ENCODE measurements at places on chromosomes 5 and 9.

DNA sequence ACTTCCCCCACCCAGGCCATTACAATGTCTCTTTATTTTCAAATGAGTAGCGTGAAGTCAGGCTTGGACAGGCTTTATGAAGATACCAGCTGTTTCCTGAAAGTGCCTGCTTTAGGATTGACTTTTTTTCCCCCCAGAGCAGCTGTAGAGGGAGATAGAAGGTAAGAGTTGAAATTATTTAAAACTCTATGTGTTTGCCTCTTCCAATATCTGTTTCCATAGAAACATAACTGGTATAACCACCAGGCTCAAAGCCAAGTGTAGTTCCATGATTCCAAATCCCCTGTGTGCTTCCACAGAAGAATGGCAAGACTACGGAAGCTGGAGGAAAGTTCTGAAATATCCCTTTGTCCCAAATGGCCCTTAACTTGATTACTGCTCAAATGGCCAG is 87.4 kb upstream of the TBC1D2 start:
- DNase-seq, result no peak

GRCh38 chr5:163586531-163586956 is 81.1 kb downstream of the MAT2B start:
- no peak for DNase-seq

- DNase-seq, result no peak
These were observed 83.5 kb downstream of the COL5A1 start for GRCh38 chr9:134724912-134725604.

- DNase-seq, result no peak
These were observed 305.1 kb downstream of the TRPM3 start for GRCh38 chr9:70816316-70816715.

GRCh38 chr9:128161215-128161902 is 1.3 kb downstream of the BBLN start:
- no peak for DNase-seq

DNA sequence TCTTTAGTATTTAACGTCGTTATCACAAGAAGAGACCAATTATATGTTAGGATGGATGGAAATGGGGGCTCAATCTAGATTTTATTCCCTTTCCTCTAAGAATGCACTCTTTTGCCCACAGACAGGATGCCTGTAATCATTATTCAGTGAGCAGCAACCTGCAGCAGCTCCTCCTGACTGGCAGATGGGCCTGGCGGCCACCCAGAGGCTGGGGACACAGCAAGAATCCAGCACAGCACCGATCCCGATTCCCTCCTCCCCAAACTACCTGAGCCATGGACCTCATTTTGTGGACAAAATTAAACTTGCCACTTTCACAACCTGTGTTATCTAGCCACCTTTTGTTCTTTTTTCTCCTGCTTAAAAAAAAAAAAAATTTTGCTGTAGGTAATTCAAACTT is 101.0 kb downstream of the USP20 start:
- DNase-seq, result no peak

GRCh38 chr5:151023651-151024050 is 3.3 kb downstream of the GPX3 start:
- DNase-seq, result peak; percentile 54

DNA sequence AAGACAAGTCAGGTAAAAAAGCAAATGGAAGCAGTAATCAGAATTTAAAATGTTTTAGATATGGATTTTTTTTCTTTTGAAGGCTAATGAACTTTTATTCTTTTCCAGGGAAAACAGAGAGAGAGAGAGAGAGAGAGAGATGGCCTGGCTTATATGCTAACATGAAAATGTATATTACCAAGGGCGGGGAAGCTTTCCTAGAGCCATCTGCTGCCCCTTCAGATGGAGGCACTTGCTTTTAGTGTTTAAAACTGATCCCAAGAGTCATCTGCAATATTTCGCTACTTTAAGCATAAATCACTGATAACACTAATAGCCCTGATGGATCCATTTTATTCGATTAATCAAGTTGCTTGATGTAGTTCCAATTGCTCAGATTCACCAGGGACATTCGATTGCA is 186.1 kb upstream of the ADAMTS16 start:
- no peak for DNase-seq

DNA sequence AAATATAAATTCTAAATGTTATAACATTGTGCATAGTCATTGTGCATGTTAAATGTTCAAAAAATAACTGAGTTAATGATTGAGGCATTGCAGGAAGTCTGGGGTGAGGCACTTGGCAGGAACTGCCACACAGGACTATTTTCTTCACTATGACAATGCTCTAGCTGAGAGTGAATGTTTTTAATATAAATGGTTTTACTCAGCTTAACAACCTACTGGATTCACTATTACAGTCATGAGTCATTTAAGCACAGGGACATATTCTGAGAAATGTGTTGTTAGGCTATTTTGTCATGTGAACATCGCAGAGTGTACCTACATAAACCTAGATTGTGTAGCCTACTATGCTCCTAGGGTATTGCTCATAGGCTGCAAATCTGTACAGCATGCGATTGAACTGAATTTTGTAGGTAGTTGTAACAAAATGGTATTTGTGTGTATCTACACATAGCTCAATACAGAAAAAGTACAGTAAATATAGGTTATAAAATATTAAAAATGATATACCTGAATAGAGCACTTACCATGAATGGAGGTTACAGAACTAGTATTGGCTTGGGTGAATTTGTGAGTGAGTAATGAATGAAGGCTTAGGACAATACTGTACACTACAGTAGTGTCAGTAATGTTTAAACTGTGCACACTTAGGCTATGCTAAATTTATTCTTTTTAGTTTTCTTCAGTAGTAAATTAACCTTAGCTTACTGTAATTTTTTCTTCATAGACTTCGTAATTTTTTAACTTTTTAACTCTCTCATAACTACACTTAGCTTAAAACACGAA is 346.1 kb upstream of the PTGER4 start:
- peak; percentile 65 for DNase-seq

GRCh38 chr5:133950821-133951612 is 17.4 kb downstream of the C5orf15 start:
- DNase-seq, result no peak

GRCh38 chr5:57937025-57937424 is 454.4 kb upstream of the ACTBL2 start:
- DNase-seq, result no peak

GRCh38 chr9:90033028-90033650 is 428.3 kb downstream of the GADD45G start:
- DNase-seq, result no peak

- no peak for DNase-seq
These were observed 111.2 kb upstream of the LRRTM2 start for GRCh38 chr5:138986186-138986800.

GRCh38 chr5:133276171-133276570 is 224.4 kb downstream of the HSPA4 start:
- DNase-seq, result no peak

GRCh38 chr9:82604947-82605656 is 457.8 kb downstream of the RASEF start:
- DNase-seq, result no peak

DNA sequence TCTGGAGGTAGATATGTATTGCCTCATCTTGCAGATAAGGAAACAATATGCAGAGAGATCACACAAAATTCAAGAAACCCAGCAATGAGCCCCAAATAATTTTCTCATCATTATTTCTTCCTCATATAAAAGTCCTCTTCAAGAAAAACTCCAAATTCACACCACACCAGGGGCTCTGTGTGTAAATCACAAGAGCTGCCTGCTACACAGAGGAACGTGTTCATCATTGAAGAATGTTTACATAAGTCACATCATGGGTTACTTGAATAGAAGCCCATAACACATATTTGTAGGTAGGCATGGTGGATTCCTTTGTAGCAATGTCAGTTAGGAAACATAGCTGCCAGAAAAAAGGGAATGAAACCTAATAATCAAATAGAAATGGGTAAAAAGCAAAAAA is 308.1 kb upstream of the TLE4 start:
- peak; percentile 23 for DNase-seq

DNA sequence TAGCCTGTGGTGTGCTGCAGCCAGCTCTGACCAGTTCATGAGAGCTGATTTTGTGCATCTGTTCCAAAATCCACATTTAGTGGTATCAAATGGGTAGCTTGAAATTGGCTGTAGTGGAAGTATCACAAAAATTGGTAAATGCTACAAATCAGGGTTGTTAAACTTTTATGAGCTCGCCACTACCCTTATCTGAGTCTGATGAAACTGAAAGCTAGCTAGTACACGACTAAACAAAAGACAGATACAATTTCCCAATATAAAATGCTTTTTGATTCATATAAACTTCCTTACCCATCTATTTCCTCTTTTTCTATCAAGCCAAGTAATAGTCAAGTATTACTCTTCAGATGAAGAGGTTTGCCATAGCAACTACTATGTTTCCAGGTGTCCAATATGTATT is 392.0 kb downstream of the TMEM161B start:
- no peak for DNase-seq

GRCh38 chr9:16879416-16879815 is 8.9 kb upstream of the BNC2 start:
- DNase-seq, result no peak

- DNase-seq, result no peak
These were observed 151.7 kb upstream of the ZNF366 start for GRCh38 chr5:72658761-72659540.

DNA sequence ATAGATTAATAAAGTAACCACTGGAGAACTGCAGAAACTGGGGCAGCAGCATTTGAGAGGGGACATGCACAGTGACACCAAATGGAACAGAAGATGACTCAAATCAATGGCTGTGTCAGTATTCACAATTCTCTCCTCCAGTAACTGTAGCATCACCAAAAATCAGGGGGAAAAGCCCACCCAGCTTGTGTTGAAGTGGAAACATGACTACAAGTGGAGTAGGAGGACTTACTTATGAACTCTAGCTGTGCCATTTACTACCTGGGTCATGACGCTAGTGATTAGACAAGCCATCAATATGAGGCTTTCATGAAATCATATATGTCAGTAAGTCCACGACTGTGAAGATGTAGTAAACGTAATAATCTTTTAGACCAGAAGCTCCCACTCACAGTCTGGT is 199.8 kb upstream of the PTGER4 start:
- no peak for DNase-seq

- DNase-seq, result no peak
These were observed 973.6 kb upstream of the WWC1 start for GRCh38 chr5:167317884-167318283.

- DNase-seq, result no peak
These were observed 26.0 kb upstream of the SLC2A8 start for GRCh38 chr9:127370672-127371648.

DNA sequence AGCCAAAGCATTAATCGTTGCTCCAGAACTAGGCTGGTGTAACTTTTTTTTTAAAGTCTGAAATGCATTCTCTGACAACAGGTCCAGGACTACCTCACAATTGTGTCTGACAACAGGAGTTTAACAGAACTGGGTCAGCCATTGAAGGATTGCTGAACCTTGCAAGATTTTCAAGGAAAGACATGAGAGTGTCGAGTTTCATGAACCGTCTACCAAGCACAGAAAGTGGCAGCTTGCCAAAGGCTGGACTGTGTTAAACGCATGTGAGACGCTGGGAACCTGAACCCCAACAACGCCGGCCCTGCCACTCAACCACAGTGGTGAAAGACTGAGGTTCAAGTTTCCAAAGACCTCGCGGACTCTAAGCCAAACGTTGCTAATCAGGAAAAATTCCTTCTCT is 79.1 kb downstream of the LHFPL2 start:
- no peak for DNase-seq
